ENCODE measurements at places on chromosomes 1 and 21. TPM values are rescaled to one million over a fixed set of nuclear protein-coding genes. Genes with fewer than 3 reads are reported as not detected.

Gene CLEC20A
- total RNA-seq, result not detected

Gene SPRR3
- total RNA-seq, result not detected

Gene LCE1F
- not detected for total RNA-seq

Gene CRB1
- under 0.01 TPM for total RNA-seq

Gene WDR64
- total RNA-seq, result not detected

Gene ETS2
- total RNA-seq, result 49.5 TPM

Gene NEK7
- 66.9 TPM for total RNA-seq

Gene E2F2
- total RNA-seq, result 2.8 TPM

Gene DEPDC1
- 10.8 TPM for total RNA-seq

Gene CHI3L2
- not detected for total RNA-seq

Gene AADACL3
- total RNA-seq, result not detected

Gene CASZ1
- total RNA-seq, result 4.0 TPM

Gene TRIM67
- total RNA-seq, result not detected

Gene FGR
- total RNA-seq, result 0.49 TPM

Gene ARHGEF16
- total RNA-seq, result 0.94 TPM

Gene OR2T2
- not detected for total RNA-seq

Gene FABP3
- 5.5 TPM for total RNA-seq

Gene ADGRL2
- 75.9 TPM for total RNA-seq

Gene LCE1D
- not detected for total RNA-seq

Gene NBPF26
- total RNA-seq, result 2.4 TPM

Gene C1orf115
- 93.7 TPM for total RNA-seq

Gene STIL
- total RNA-seq, result 7.0 TPM

Data from bladder microvascular endothelial cell (primary cell).